ENCODE measurements at places on chromosomes 1 and 21.

GRCh38 chr1:116559304-116559761, 11.5 kb downstream of the CD58 start:
- no peak for DNase-seq

- DNase-seq, result no peak
Measured at GRCh38 chr1:188386666-188387065, 1557.9 kb downstream of the PLA2G4A start.

DNA sequence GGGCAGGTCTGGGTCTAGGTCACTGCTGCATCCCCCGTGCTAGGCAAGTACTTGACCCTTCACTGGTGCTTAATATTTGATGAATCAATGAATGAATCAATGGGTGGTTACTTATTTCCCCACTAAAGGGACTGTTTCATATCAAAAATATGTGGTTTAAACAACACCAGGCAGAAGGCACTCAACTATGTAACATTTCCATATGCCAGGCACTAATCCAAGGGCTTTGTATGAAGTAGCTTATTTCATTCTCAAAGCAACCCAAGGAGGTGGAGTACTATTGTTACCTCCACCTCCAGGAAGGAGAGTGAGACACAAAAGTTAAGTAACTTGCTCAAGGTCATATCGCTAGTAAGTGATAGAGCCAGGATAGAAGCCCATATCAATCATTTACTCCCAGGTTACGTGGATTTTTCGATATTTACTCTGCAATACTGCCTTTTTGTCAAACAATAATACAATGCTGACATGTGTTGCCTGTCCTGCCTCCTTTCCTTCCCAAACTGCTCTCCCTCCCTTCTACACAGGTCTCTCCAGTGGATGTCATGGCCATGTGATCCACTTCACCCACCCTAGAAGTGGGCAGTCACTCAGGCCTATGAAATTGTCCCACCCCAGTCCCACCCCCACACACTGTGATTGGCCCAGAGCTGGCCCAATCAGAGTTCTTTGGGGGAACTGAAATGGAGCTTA, 142.8 kb downstream of the ETS2 start:
- DNase-seq, result peak; percentile 24

GRCh38 chr1:231192620-231193163, 30.8 kb downstream of the TRIM67 start:
- DNase-seq, result peak; percentile 25

DNA sequence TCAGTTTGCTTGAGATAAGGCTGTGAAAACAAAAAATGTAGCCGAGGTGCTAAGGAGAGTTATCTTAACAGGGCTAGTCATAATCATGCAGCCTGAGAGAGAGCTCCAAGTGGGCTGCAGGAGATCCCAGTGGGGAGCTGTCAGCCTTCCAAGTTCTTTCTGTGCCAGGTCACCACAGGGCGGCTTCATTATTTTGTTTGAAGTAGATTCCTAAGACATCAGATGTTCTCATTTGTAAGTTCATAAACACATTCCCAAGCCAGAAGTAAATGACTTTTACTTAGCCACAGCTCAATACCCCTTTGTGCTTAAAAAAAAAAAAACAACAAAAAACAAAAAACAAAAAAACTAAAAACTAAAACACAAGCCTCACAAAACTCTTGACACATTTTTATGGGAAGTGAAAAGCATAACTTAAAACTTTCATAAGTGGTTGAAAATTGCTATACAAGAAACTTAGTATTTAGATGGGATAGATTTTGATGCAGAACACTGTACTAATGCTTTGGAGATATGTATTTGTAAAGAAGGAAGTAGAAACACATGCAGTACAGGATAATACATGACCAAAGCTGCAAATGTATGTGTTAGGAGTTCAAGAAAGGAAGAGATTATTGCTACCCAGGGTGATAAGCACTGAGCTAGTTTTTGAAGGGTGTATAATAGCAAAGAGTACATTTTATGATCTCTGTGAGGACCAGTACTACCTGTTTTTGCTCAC, 8.6 kb downstream of the CDC14A start:
- peak; percentile 72 for DNase-seq

DNA sequence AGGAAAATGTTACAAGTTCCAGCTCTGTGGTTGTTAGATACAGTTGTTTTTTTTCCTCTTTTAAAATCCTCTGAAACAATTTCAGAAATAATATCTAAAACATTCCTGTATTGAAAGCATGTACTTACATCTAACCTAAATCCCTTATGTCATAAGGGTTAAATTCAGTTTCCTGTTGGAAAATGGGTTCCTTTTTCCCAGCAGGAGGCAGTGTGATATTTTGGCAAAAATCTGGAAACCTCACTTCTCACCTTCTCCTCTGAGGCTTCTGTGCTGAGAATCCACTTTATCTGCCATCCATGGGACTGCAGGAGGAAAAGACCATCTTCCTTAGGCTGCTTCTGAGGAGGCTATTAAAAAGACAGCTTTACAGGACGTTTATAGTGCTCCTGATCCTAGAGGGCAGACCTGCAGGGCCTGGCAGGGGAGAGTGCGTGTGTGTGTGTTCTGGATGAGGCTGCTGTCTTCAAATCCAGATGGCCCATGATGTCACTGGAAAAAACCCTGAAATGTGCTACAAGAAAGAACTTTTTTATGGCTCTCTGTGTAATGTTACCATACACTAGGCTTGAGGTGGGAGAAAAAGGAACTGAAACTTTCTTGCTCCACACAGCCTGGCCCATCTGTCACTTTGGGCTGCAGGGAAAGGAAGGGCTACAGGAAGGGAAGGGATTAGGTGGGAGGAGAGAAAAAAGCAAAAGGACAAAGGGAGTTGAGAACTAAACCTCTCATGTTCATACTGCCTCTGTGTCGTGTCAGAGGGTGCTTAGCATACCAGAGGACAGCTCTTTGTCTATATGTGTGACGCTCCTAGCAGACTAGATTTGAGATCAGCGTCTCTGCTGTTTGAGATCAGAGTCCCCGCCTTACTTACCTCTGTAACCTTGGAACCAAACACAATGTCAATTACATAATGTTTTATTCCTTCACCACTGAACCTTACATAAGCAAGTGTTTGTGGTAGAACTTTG, 379.2 kb upstream of the SPAG17 start:
- DNase-seq, result no peak

DNA sequence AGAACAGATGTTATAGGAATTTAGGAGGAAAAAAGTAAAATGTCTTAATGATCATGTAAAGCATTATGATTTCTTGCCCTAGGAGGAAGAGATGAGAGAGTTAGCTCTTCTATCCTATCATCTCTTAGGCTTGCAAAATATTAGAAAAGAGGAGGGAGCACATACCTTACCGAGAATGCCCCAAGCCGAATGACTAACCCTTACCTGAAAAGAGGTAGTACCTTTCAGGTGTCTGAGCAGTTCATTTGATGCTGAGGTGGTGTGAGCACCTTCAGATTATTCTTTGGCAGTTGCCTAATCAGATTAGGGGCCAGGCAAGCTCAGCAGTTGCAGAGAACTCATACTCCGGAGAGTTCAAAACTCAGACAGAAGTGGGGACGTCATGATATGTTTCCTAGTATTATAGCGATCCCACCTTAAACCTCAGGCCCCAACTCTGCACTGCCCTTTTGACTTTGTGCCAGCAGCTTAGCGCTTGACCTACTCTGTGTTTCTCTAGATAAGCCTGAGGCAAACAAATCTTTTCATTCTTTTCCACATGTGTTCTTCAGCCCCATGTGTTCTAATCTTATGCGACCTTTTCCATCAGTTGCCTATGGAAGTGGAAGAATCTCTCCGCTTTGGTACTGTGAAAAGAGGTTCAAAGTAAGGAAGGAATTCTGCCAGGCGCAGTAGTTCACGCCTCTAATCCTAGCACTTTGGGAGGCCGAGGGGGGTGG, 52.5 kb downstream of the ATP2B4 start:
- no peak for DNase-seq

- DNase-seq, result no peak
Measured at GRCh38 chr1:117629625-117630422, 24.0 kb downstream of the TENT5C start.

Measured in iris pigment epithelial cell (primary cell).